Prostate gland (tissue), 2 donors: ENCODE measurements at places on chromosomes 4 and X.

GRCh38 chrX:47687263-47687662 lies 28.3 kb upstream of the UXT start:
- DNase-seq = no peak

GRCh38 chr4:19736968-19737756 lies 514.5 kb upstream of the SLIT2 start:
- DNase-seq = no peak

DNA sequence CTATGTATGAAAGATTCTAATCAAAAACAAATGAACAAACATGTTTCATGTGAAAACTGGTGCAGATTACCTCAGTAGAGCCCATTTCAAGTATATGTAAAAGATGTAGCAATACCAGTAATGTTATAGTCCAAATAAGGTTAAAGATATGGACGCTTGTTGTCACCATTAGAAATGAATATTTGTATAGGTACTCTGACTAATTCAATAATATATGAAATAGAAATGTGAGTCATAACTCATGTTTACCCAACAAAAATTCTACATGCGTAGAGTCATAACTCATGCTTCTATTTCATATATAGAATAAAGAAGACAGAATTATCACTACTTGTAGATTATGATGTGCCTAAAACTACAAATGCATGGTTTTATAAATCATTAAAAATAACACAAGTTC lies 739.1 kb upstream of the DIAPH2 start:
- no peak for DNase-seq

DNA sequence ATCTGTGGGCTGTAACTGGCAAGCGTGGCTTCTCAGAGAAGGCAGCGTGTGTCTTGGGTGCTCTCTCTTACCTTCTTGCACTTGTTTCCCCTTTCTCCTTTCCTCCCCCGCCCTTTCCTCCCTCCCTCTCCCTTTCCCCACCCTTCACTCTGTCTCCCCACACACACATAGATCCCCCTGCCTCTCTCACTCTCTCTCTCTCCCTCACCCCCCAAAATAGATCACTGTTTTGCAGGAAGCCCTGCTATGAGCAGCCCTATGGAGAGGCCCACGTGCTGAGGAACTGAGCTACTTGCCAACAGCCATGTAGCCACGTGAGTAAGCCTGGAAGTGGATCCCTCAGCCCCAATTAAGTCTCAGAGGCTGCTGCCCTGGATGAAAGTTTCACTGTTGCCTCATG lies 4.3 kb upstream of the PNMA6E start:
- DNase-seq = no peak

DNA sequence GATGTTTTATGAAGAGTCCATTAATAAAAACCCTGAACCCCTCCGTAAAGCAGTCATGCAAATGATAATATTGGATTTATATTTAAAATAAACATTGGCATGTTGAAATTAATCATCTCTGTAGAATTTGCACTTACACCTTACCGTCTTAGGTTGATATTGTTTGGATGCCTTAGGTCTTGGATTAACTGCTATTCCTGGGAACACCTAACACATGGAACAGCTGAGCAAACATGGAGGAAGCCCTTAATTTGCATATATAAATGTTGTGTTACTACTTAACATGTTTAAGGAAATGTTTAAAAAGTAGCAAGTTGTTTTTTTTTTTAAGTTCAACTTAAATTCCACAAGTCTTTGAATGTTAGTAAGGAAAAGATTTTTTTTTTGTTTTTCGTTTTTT lies 62.5 kb downstream of the NSD2 start:
- no peak for DNase-seq

DNA sequence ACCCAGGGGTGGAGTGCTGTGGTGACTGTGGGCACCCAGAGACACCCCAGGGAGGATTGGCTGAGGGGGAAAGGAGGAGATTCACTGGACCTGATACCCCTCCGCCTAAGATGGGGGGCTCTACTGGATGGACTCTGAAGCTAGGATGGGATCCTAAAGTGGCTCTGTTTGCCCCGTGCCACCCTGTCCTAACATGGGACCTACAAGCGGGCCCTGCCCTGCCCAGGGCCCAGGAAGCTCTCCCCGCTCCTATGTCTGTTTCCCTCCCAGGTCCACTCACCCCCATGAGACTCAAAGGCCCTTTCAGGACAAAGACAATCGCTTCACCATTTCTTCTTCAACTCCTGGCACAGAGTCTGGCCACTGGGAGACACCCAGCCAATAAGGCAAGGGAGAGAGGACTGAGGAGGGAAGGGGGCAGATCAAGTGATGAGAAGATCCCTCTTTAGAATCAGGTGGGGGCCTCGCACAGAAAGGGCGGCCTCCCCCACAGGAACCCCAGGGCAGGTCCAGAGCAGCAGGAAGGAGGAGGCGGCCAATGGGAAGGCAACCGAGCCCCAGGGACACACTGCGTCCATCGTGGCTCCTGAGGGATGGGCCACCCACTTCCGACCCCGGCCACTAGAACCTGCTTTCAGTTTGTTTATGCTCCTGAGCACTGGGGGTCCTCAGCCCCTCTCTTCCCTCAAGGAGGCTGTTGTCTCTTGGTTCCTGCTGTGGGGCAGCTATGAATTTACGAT lies 155.4 kb downstream of the AFAP1 start:
- DNase-seq = no peak

DNA sequence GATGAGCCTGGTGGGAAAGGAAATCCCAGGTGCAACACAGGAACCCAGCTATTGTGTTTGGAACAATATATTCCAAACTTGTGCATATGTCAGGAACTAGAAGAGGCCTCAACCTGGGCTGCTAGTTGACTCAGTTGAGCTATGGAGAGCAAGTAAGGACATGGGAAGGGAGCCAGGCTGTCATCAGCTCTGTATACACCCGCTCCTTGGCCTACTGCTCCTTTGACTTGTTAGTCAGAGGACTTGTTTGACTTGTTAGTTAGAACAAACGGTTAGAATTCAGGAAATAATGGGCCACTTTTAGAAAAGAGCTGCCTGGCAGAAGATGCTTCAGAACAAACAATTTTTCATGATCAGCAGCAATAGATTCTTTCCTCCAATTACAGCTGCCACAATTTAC lies 76.4 kb downstream of the CBLL2 start:
- no peak for DNase-seq

- no peak for DNase-seq
Measured at GRCh38 chrX:104137496-104137895, 19.3 kb downstream of the SLC25A53 start.

- DNase-seq = no peak
Measured at GRCh38 chr4:99746443-99746842, 70.2 kb upstream of the DAPP1 start.

DNA sequence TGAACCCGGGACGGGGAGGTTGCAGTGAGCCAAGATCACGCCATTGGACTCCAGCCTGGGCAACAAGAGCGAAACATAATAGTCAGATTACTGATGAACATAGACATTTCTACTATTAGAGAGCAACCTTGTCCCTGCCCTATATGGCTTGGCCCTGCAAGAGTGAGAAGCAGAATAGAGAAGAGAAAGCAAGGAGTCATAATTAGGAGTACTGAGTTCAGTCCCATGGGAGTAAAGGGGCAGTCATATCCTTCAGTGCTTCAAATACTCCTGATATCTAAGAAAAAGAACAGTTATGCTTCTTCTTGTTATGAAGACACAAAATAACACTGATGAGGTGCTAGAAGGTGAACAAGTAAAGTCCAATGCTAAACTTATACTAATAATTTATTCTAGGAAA lies 33.8 kb downstream of the CLDN2 start:
- no peak for DNase-seq

- no peak for DNase-seq
Measured at GRCh38 chrX:106932492-106932923, 12.3 kb downstream of the CLDN2 start.

- DNase-seq = peak; percentile 38
Measured at GRCh38 chrX:10722851-10723250, 102.5 kb upstream of the MID1 start.

DNA sequence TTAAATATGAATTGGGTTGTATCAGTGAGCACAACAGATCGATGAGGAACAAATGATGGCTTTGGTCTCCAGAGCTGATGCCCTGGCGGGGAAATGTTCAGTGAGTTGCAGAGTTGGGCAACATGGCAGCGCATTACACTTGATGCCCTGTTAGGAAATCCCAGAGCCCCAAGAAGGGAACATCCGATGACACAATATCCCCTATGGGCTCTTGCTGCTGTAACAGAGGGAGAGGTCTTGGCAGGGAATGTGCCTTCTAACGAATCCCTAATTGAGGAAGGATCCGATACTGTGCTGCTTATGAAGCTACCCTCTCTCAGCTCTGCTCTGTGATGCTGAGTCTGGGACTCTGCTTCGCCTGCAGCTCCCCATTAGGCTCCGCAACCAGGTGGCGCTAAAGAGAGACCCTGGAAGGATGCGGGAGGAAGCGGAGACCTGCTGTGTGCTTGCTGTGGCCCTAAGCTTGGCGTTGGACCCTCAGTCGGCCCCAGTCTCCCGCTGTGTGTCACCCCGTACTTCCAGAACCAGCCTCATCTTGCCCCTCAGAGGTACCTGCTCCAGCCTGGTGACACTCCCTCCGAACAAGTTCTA lies 38.9 kb downstream of the PDHA1 start:
- peak; percentile 7 for DNase-seq

DNA sequence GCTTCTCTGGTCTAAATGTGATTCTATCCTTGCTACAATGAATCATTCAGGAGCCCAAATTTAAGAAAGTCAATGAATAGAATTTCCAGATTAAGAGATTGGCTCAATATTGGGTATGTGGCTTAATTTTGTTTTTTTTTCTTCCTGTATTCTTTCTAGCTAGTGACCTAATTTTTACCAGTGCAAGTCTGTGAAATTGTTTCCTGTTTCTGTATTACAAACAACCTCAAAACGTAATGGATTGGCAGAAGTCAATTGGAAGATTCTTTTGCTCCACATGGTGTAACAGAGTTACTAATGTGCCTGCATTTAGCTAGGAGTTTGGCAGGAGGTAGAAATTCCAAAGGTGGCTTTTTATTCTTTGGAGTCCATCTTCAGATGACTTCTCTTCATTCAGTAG lies 17.6 kb downstream of the DYNLT3 start:
- no peak for DNase-seq

DNA sequence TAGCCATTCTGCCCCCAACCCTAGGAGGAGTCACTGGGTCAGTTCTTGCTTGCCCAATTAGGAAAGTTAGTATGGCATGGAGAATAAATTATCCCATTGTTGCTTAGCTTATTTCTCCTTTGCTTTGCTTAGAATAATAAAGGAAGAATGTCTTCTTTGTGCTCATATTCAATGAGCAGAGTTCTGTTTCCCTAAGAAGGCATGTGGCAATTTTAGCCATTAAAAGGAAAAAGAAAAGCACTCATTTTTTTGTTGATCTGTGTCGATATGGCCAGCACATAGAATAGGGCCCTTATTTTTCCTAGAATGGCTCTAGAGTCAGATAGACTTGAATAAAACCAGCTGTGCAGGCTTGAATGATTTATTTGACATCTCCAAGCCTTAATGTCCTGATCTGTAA lies 166.4 kb upstream of the PPARGC1A start:
- no peak for DNase-seq

- DNase-seq = no peak
Measured at GRCh38 chrX:118740276-118740889, 13.0 kb downstream of the IL13RA1 start.

- no peak for DNase-seq
Measured at GRCh38 chr4:41178372-41179370, 35.7 kb downstream of the APBB2 start.

GRCh38 chrX:139892512-139892911 lies 40.3 kb downstream of the ATP11C start:
- no peak for DNase-seq

- DNase-seq = no peak
Measured at GRCh38 chr4:7747062-7747385, 192.6 kb downstream of the AFAP1 start.

DNA sequence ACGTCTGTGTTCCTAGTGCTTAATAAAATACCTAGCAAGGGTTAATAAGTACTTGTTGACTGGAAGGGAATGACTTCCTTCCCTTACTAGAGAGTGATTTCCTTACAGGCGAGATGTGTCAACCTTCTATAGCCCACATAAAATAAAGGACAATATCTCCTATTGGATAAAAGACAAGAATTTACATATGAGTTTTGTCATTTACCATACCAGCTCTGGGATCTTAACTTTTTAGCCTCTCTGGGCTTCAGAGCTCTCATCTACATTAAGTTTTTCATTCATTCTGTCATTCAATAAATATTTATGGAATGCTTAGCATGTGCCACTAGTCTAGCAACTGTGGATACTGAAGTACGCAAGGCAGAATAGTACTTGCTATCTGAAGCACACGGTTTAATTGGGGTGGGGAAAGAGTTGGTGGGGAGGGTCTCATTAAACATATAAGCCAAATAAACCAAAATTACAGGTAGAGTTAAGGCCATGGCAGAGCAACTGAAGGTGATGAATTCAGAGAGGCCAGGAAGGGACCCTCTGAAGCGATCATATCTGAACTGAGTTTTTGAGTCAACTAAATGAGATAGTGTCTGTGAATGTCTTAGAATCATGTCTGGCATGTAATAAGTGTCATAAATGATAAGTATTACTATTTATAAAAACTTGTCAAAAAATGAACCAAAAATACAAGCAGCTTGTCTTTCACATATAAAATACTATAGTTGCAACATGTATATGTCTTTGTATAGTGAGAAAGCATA lies 91.6 kb upstream of the BMP2K start:
- no peak for DNase-seq

- DNase-seq = no peak
Measured at GRCh38 chr4:104870495-104871233, 276.0 kb upstream of the TET2 start.

- no peak for DNase-seq
Measured at GRCh38 chr4:158068068-158068467, 104.8 kb downstream of the GASK1B start.

DNA sequence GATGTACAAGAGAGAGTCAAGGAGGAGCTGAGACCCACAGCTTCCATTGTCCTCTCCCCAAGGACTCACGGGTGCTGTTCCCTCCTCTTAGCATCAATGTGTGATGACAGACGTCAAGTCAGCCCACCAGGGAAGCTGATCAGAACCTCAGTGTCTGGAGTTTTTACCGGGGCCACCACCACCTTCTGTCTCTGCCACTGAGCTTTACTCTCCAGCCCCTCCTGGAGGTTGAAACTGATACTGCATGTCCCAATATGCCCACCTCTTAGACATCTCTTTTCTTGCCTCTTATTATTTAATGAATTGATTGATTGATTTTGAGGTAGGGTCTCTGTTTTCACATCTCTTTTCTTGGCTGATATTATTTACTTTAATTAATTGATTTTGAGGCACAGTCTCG lies 10.3 kb upstream of the AKAP17A start:
- DNase-seq = no peak

- no peak for DNase-seq
Measured at GRCh38 chr4:7023486-7023885, 19.7 kb upstream of the TADA2B start.

DNA sequence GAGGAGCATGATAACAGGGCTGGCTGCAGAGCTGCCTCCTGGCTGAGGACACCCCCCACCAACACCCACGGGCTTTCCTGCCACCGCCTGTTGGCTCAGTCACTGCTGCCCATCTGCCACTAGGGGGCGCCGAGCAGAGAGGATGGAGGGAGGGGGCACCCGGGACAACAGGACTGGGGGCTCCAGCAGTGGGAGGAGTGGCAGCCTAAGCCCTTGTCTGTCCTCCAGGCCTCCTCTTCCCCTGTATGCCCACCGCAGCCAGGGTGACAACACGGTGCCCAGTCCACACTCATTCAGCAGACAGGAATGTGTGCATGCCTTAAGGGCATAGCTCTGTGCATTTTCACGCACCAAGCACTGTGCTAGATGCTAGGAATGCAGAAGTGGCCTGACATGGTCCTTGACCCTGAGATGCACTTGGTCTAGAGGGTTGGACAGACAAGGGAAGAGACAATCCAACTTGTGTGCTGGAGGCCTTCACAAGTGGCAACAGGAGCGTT lies 149.9 kb downstream of the AMMECR1 start:
- DNase-seq = no peak

- no peak for DNase-seq
Measured at GRCh38 chrX:20060961-20061748, 55.6 kb downstream of the MAP7D2 start.
